Activated naive CD8-positive, alpha-beta T cell treated with anti-CD3 and anti-CD28 coated beads, Interleukin-2, amount 10 ng/mL, durations not matched to agents 7 days and 5 days (primary cell): ENCODE measurements at places on chromosomes 1 and 21. TPM values are rescaled to one million over a fixed set of nuclear protein-coding genes. Genes with fewer than 3 reads are reported as not detected.
A peak's percentile ranks its signal among the peaks of the same experiment; 100 is the strongest.

GSTM1 gene
- not detected for total RNA-seq

DNA sequence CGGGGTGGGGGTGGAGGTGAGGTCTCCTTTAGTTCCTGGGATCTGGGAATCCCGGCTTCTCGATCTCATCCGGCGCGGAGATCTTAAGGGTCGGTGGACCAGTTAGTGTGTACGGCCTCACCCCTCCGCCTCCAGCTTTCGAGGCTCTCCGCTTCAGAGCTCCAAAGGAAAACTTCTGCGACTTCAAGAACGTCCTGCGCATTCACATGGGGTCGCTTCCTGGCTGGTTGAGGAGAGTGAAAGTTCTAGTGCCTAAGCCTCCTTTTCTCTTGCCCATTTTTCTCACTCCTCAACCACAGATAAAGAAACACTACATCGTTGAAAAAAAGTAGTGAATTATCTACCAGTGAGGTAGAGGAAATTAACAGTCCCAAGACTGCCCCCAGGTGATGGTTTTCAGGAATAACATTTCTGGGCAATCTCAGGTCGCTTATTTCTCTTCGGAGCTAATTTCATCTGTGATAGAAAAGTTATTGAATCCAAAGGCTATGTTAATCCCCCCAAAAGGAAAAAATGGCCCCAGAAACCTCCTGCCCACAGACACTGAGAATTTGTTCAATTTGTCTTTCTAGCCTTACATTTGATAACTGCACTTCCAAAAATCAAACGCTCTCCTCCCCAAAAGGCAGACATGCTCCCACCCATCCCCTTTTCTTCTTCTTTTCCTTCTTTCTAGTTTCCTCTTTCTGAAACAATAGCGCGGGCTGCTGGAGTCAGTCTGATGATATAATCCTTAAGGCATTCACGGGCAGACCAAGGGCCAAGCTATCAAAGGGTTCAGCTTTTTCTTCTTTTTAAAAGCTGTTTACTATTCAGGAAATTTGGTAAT, 20.6 kb upstream of the TBX15 start:
- no peak for DNase-seq

CD1D gene
- total RNA-seq: not detected

DNA sequence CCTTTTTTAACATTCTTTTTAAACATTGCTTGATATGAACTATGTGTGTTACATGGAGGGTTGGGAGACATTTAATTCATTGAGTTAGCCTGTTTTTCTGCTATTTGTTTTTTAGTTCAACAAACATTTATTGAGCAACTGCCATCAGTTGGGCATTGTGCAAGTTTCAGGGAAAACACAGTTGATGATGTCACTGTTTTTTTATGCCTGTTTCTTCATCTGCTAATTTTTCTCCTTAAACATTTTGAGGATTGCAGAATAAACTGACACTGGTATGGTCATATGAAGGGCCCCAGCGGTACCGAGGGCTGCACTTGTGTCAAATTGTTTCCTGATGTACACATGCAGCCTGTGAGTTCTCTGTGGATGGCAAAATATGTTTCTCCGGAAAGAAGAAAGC, 253.0 kb downstream of the FGGY start:
- DNase-seq: no peak

DNA sequence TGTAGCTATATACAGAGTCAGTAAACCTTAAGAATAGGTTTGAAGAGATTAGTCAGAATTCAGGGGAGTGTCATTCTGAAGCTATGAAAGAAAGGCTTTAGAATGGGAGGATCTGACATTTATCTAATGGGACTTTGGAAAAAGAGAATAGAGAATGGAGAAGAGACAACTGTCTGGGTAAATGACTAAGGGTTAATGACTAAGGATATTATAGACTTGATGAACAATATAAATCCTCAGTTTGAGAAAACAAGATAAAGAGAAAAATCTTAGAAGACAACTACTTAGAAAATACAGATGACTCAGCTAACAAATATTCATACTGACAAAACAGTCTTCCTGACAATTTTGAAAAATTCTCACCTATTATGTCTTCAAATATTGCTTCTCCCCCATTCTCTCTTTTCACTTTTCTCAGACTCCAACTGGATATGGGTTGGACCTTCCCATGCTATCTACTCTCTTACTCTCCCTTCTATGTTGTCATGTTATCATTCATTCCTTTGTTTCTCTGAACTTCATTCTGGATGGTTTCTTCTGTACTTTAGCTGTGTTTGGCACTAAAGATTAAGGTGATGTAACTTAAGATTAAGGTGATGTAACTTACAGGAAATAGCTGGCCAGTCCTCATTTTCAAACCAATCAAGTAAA, 20.4 kb downstream of the SLC16A1 start:
- no peak for DNase-seq

IGSF21 gene
- not detected for total RNA-seq

- DNase-seq: no peak
Observed at GRCh38 chr1:204336421-204337035, 23.2 kb downstream of the PLEKHA6 start.

SNAPIN gene
- total RNA-seq: 37.9 TPM

GRCh38 chr1:144551543-144552424, 40.9 kb upstream of the PPIAL4F start:
- peak; percentile 71 for DNase-seq

ZFP69B gene
- 6.3 TPM for total RNA-seq

ISG15 gene
- total RNA-seq: 457 TPM

- peak; percentile 30 for DNase-seq
Observed at GRCh38 chr1:7784492-7785071, 491 bp downstream of the PER3 start.

- DNase-seq: no peak
Observed at GRCh38 chr21:36656138-36656537, 42.8 kb upstream of the SIM2 start.
